Activated T-helper 1 cell treated with anti-CD3 and anti-CD28 coated beads, Interleukin-2, amount 50 U/mL, for 16 hours (primary cell): ENCODE measurements at places on chromosomes 6 and 20.

DNA sequence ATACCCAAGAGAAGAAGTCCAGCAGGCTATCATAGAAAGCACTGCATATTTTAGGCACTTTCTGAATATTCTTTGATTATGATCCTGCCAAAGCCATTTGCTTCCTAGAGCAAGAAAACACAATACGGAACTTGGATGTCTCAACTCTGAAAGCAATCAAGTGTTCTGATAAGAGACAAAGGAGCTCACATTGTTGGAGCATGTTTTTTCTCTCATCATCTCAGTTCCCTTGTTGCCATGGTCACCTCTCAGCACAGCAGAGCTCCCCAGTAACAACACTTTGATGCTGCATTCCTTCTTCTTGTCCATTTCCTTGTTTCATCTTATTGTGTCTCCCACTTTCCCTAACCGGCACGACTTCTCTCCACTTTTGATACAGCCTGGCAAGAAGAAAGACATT, 168.7 kb upstream of the FUT9 start:
- DNase-seq: no peak

DNA sequence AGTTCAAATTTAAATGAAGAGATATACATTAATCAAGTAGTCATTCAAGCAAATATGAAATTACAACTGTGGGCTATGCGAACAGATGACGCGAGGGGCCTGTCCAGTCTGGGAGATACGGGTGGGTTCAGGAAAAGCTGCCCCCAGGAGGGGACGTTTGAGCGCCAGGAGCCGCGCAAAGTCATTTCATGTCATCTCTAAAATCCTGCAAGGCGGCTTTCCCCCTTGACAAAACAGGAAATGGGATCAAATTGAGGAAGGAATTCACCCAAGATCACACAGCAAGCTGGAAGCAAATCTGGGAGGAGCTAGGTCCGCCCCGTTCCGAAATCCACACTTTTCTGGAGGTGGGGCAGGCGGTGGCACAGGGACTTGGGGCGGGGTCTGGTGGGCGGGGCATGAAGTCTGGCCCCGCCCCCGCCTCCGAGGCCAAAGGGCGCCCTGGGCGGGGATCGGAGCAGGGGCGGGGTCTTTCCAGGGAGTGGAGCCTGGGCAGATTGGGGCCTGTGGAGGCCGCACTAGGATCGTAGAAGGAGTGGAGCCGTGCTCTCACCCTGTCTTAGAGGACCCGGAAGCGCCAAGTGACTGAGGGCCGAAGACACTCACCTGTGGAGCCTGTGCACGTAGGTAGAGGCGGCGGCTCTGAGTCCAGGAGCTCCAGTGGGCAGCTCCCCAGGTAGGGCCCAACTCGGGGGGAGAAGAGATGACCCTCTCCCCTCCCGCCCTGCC, at the start of gene LPIN3:
TSS of gene LPIN3 (plus strand) at position 495 of the 729 bp plus-strand sequence. CDS start 4,983 bp downstream, outside the sequence.
- peak; percentile 28 for DNase-seq

GRCh38 chr6:11909696-11910132, 102.4 kb upstream of the HIVEP1 start:
- no peak for DNase-seq

- no peak for DNase-seq
These were observed 3.5 kb upstream of the PSORS1C2 start for GRCh38 chr6:31142361-31142761.

DNA sequence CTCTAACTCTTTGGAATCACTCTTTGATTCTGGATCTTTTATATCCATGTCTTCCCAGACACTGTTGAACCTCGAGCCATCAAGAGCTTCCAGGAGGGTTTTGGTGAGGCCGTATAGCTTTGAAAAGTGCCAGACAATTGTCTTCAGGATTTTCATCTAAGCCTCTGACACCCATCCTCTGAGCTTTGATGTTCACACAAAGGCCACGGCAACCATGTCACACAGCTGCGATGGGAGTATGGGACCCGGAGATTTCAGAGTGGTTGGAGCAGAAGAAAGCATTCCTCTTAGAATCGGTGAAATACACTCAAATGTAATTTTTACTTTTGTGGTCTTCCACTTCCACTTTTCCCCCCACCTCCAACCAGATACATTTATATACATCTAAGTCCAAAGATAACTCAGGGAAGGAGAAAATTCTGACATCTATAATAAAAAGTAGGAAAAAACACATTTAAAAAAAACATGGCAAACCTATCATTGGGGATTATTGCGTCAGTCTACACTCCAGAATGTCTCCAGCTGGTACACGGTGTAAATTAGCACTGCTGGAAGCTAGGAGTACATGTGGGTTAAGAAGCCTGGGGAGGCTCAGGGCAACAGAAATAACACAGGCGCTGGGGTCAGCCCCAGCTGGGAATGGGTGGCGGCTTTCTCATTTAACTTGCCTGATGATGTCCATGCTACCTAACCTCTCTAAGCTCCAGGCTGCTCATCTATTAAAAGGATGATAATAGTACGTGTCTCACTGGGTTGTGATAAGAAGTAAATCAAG, 92.7 kb downstream of the LY86 start:
- no peak for DNase-seq

DNA sequence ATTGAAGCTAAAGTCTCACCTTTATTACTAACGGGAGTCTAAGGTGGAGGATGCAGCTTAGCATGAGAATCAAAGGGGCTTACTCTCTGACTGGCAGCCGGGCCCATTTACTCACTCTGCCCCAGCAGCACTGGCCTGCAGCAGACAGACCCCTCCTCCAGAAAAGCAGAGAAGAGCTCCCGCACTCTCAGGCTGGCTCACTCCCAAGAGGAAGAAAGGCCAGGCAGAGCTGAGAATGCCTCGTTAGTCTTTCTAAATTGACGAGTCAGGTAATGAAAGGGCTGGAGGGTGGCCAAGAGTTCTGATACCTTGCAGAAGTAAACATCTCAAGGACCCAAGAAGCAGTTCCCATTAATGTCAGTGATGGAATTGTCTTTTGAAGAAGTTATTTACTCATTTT, 44.5 kb upstream of the IL20RA start:
- no peak for DNase-seq

GRCh38 chr6:3228771-3229565, 1.5 kb upstream of the TUBB2B start:
- DNase-seq: no peak

DNA sequence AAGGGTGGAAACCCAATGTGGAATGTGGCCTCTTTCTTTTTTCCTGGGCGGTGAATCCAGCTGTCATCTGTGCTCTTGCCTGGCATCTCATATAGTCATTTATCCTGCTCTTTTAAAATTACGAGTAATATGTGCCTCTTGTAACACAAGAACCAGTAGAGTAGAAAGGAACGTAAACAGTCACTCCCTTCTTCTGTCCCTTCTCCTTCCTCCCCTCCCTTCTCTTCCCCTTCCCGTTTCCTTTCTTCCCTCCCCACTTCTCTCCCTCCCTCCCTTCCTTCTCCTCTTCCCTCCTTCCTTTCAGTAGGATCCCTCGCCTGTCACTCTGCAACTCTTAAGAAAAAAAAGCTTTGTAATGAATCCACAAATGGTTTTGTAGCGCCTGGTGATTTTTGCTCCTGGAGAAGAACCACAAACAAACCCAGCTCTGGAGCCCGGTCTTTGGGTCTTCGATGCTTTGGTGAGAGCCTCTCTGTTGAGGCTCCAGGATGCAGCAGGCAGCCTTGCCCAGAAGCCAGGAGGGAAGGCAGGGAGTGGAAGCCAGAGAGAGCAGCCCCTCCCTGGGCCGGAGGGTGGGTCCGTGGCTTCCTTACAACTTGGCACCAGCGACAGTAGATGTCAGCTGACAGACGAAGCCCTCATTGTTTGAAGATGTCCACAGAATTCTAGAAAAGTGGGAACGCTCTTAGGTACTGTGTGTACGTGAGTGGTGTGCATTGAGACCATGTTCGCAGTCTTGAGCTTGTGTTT, 15.0 kb downstream of the DUSP22 start:
- no peak for DNase-seq

- DNase-seq: no peak
These were observed 108.2 kb downstream of the THEMIS start for GRCh38 chr6:127792616-127793015.

GRCh38 chr6:90230548-90231215, 66.0 kb downstream of the BACH2 start:
- DNase-seq: no peak

- no peak for DNase-seq
These were observed 174.8 kb upstream of the ARG1 start for GRCh38 chr6:131398176-131398575.

- DNase-seq: no peak
These were observed 6.1 kb upstream of the SLC35B3 start for GRCh38 chr6:8441452-8441851.

GRCh38 chr6:5191222-5191621, 69.5 kb downstream of the LYRM4 start:
- DNase-seq: no peak

DNA sequence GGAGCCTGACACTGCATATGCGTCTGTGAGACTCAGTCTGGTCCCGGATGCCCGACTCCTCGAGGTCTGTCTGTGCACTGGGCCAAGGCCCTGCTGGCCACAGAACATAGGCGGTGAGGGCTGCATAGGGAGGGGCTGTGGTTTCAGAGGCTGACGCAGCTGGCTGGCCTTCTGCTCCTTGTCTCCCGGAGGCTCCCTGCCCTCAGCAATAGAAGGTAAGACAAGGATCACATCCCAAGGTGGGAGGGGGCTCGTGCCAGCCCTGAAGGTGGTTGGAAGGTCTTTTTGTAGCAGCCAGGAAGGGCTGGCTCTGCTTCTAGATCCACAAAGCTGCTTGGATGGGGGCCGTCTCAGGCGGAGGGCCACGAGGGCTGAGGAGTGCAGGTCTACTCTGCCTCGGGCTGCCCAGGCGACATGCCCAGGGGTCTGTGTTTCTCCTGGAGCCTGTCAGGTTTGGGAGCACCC, 239.8 kb upstream of the SULF2 start:
- no peak for DNase-seq

DNA sequence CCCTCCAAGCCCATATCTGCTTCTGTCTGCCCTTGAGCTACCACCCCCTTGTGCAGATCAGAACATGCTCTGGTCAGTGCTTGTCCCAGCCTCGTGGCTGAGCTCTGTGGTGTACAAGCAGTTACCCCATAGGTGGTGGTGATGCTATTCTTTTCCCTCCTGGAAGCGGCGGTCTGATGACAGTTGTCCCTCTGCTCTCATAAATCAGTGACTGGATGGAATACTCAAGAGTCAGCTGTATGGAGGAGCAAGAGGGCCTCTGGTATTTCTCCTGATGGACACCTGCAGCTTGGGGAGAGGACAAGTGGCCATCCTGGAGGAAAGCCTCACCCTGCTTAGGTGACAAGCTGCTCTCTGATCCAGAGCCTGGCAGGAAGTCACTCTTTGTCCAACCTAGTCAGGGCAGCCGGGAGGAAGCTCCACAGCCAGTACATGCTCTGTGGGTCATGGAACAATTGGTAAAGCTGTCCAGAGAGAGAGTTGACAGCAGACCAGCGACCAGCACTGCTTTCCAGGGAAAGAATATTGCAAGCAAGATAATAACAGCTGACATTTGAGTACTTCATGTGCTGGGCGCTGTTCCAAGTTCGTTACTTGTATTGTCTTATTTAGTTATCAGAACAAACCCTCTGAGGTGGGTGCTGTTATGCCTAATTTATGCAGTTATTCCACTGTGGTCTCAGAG, 47.1 kb downstream of the SCAND1 start:
- no peak for DNase-seq

DNA sequence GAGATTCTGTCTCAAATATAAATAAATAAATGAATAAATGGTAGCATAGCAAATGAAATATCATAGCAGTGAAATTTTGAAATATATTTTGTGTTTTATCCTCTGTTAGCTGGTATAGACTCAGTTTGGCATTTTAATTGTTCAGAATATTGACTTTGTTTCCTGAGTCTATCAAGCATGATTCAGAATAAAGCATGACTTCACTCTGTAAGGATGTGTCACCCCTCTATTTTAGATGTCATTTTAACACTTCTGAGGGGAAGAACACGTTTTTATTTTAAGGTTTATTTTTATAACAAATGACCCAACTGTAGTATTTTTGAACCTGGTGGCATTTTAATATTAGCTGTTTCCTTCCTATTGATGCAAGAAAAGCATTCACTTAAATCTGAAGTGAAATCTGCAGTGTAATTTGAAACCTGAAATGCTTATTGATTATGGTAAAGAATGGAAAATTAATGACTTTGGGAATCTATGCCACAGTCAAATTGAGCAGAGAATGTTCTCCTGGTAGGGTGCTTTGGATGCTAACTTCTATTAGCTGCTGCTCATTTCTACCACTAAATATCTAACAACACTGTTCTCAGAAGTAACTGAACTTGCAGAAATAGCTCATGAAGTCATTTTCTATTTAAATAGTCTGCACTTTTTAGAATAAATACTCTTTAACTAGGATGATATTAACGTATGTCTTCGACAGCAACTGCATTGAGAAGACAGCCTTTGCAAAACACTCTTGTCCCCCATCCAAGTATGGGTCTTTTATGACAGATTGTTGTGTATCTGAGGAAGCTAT, 114.2 kb downstream of the SOX4 start:
- DNase-seq: no peak

DNA sequence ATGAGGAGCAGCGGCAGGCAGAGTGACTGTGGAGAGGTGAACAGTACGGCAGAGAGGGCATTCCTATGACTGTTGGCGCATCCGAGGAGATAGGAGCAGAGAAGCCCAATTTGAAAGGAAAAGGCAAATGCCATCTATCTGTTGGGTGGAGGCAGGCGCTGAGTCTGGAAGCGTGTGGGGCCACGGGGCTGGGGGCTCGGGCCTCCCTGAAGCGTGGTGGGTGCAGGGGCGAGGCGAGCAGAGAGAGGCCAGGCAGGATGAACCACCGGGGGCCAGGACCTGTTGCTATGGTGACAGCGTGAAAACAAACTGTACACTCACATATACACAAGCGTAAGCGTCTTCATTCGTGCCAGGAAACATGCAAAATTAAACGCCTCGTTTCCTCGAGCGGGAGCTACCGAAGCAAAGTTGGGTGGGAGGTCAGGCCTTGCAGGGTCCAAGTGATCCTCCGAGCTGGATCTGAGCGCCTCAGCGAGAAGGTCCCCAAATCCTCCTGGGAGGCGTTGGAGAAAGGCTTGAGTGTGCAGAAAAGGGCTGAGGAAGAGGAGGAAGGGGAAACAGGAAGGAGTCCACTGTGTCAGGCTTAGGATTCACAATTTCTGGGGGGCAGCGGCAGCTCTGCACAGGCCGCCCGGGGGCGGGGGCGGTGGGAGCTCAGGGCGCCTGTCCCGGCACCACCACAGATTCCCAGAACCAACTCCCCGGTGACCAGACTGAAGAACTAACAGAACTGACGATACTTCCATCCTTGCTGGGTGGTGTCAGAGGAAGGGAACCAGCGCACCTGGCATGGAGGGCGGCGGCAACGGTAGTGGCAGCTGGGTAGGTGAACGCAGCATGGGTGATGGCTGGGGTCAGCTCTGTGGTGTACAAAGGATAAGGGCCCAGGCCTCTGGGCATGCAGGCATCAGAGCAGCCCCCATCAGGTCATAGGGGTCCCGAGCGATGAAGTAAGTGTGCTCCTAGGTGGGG, 68.2 kb downstream of the KHDC1L start:
- DNase-seq: no peak

DNA sequence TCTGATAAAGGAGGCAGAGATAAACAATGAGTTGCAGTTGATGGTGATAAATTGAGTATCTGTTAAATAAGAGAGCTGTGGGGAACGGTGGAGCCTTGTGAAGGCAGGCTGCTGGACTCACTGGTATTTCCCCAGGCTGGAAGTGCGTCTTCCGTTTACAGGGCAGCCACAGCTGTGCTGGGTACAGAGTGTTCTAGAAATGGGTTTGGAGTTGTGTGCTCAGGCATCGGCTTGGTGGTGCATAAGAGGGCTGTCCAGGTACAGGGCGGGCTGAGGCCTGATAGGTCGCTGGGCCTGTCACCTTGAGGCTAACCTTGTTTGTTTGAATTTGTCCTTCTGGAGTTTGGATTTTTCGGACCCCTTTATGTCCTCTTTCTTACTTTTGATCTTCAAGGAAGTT, 39.3 kb downstream of the ARID1B start:
- no peak for DNase-seq
